ENCODE measurements at places on chromosomes 12 and 14. TPM values are rescaled to one million over a fixed set of nuclear protein-coding genes. Genes with fewer than 3 reads are reported as not detected.

ERBB3 gene
- total RNA-seq = 0.60 TPM

HRK gene
- total RNA-seq = not detected

KLHL33 gene
- total RNA-seq = 0.47 TPM

SERPINA4 gene
- total RNA-seq = not detected

BCDIN3D gene
- total RNA-seq = 3.6 TPM

DICER1 gene
- total RNA-seq = 44.0 TPM

NTS gene
- not detected for total RNA-seq

TRPV4 gene
- not detected for total RNA-seq

MDM2 gene
- total RNA-seq = 101 TPM

NKX2-1 gene
- not detected for total RNA-seq

PRH2 gene
- not detected for total RNA-seq

MUCL1 gene
- total RNA-seq = not detected

BIN2 gene
- 216 TPM for total RNA-seq

TMED10 gene
- 190 TPM for total RNA-seq

Data from T-helper 17 cell (primary cell).